ENCODE measurements at places on chromosomes 2 and 18. TPM values are rescaled to one million over a fixed set of nuclear protein-coding genes. Genes with fewer than 3 reads are reported as not detected.
A peak's percentile ranks its signal among the peaks of the same experiment; 100 is the strongest.

- no peak overlapping the region for H3K4me3 ChIP-seq
- H3K27me3 ChIP-seq: no peaks in the 10 kb centered on the region
- DNase-seq: no peak
- H3K36me3 ChIP-seq: no peaks in the 10 kb centered on the region
- no peak overlapping the region for H3K27ac ChIP-seq
Measured at GRCh38 chr2:123644053-123644452, 381.0 kb upstream of the CNTNAP5 start.

DNA sequence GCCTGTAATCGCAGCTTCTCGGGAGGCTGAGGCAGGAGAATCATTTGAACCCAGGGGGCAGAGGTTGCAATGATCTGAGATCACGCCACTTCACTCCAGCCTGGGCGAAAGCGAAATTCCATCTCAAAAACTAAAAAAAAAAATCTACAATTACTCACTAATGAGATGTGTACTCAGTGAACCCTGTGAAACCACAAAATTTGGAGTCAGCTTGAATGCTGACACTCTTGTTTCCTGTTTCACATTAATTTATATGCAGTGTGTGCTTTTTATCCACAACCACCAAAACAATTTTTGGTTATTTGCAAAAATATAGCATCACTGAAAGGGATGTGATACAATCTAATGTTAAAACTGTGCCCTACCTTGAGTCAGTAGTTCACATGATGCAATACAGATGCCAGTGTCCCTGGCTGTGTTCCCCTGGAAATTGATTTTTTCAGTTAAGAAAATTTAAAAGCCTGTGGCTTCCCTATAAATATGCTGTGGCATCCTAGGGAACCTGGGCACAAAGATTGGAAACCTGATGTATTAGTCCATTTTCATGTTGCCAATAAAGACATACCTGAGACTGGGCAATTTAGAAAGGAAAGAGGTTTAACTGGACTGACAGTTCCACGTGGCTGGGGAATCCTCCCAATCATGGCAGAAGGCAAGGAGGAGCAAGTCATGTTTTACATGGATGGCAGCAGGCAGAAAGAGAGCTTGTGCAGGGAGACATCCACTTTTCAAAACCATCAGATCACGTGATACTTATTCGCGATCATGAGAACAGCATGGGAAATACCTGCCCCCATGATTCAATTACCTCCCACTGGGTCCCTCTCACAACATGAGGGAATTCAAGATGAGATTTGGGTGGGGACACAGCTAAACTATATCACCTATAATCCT lies 337.5 kb upstream of the NT5C1B start:
- H3K36me3 ChIP-seq: no peaks in the 10 kb centered on the region
- no peaks in the 10 kb centered on the region for H3K27me3 ChIP-seq
- no peak overlapping the region for H3K4me3 ChIP-seq
- no peak for DNase-seq
- no peak overlapping the region for H3K27ac ChIP-seq

DNA sequence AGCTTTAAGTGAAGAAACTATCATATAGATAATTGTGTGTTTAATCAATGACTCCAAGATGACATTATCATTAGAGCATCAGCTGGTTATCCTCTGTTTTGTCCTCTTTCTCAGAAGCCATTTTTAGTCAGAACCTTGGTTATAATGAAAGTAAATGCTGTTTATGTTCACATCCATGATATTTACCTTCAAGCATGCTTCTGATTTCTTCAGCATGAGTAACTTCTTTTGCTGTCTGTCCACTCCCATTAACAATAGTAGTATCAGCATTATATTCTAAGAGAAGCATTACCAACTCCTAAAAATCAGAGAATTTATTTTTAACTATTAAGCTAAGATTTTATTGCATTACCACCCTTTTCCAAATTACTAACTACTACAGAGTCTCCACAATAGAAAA lies 56.3 kb downstream of the OSBPL1A start:
- H3K4me3 ChIP-seq: no peak overlapping the region
- H3K27me3 ChIP-seq: no peaks in the 10 kb centered on the region
- H3K36me3 ChIP-seq: no peaks in the 10 kb centered on the region
- H3K4me1 ChIP-seq: no peaks in the 10 kb centered on the region

GRCh38 chr2:211455216-211455841 lies 898.9 kb downstream of the CPS1 start:
- H3K36me3 ChIP-seq: no peaks in the 10 kb centered on the region
- peak; percentile 34 for DNase-seq
- H3K4me1 ChIP-seq: peaks cover 13% of the 10 kb centered on the region
- no peaks in the 10 kb centered on the region for H3K27me3 ChIP-seq
- no peak overlapping the region for H3K27ac ChIP-seq

DNA sequence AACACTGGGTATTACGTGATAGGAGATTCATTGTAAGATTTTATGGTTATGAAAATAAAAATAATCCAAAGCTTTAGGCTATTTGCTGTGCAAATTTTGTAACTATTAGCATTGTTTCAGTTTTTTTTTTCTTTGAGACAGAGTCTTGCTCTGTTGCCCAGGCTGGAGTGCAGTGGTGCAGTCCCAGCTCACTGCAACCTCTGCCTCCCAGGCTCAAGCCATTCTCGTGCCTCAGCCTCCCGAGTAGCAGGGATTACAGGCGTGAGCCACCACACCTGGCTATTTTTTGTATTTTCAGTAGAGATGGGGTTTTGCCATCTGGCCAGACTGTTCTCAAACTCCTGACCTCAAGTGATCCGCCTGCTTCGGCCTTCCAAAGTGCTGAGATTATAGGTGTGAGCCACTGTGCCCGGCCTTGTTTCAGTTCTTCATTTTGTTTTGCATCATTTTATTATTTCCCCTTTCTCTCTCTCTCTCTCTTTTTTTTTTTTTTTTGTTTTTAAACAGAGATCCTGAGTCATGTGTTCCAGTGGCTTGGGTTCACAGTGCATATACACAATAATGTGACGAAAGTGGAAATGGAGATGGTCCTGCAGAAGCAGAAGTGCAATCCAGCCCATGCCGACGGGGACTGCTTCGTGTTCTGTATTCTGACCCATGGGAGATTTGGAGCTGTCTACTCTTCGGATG lies 25.8 kb downstream of the CASP10 start:
- no peak for DNase-seq
- H3K36me3 ChIP-seq: peaks cover 15% of the 10 kb centered on the region
- no peaks in the 10 kb centered on the region for H3K27me3 ChIP-seq
- H3K27ac ChIP-seq: no peak overlapping the region
- H3K4me3 ChIP-seq: no peak overlapping the region
- no peaks in the 10 kb centered on the region for H3K4me1 ChIP-seq

Gene ERLEC1
- 225 TPM for total RNA-seq

DNA sequence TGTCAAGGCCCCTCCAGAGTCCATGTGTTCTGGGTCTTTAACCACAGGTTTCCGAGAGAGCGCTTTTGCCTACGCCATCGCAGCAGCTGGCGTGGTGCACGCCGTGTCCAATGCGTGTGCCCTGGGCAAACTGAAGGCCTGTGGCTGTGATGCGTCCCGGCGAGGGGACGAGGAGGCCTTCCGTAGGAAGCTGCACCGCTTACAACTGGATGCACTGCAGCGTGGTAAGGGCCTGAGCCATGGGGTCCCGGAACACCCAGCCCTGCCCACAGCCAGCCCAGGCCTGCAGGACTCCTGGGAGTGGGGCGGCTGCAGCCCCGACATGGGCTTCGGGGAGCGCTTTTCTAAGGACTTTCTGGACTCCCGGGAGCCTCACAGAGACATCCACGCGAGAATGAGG lies 9.3 kb downstream of the WNT10A start:
- H3K36me3 ChIP-seq: no peaks in the 10 kb centered on the region
- peaks cover 23% of the 10 kb centered on the region for H3K27me3 ChIP-seq
- H3K4me1 ChIP-seq: peaks cover 18% of the 10 kb centered on the region
- no peak for DNase-seq
- H3K27ac ChIP-seq: no peak overlapping the region
- H3K4me3 ChIP-seq: no peak overlapping the region
